ENCODE measurements at places on chromosomes 5 and 9.

GRCh38 chr5:34487159-34487879 lies 168.8 kb upstream of the RAI14 start:
- DNase-seq: no peak

DNA sequence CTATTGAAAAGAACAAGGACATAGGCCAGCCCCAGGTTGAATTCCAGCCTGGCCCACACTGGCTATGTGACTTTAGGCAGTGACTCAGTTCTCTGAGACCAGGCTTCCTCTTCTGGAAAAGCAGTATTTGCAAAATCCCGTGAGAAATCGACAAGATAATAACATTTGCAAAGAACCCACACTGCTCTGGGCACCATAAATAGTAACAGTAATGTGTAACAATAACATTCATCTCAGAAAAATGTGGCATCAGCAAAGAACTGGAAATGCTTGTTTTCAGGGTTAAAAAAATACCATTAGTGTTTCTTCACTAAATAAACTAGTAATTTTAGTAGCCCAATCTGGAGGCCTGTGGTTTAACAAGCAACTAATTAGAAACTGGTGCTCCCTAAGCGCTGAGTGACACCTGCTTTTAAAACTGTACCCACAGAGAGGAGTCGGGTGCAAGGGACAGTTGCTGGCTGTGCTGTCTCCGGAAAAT lies 148.4 kb downstream of the TTLL11 start:
- no peak for DNase-seq

DNA sequence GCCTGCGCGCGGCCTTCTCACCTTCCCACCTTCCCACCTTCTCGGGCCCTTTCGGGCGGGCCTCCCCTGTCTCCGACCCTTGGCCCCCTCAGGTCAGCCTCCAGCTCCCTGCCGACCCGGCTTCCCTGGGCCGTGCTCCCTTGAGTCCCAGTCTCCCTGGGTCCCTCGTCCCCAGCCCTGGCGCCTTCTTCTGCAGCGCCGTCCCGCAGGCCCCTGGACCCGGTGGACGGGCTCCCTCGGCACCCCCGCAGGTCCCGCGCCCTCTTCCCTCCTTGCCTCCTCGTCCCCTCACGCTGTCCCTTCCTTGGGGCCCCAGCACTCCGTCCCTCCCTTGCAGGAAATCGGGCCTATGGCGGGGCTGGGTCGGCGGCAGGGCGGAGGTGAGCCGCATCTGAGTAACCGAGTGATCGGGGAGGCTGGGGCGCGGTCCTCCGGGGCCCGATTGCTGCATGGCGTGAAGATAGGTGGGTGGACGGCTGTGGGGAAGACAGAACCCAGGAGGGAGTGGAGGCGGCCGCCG lies 7.6 kb downstream of the ARPC5L start:
- DNase-seq: peak; percentile 79

DNA sequence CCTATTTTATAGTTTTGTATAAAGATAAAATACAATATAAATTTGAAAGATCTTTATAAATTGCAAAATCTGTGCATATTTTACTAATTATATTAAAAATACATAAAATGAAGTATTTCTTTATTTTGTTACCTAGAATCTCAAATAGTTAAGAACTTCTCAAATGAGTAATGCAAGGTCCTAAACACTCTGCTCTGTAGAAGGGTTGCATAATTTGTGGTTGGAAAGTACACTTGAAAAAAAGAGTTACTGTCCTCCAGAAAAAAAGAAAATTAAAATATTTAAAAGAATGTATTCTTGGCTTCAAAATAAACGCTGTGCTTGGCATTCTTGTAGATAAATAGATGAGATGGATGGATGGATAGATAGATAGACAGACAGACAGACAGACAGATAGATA lies 428.8 kb upstream of the CDH6 start:
- DNase-seq: no peak

- DNase-seq: peak; percentile 93
Measured at GRCh38 chr9:132878695-132879456, at the start of gene SPACA9. Gene SPACA9 (plus strand): TSS chr9:132878898. CDS start chr9:132883948, 5,050 bp downstream.

DNA sequence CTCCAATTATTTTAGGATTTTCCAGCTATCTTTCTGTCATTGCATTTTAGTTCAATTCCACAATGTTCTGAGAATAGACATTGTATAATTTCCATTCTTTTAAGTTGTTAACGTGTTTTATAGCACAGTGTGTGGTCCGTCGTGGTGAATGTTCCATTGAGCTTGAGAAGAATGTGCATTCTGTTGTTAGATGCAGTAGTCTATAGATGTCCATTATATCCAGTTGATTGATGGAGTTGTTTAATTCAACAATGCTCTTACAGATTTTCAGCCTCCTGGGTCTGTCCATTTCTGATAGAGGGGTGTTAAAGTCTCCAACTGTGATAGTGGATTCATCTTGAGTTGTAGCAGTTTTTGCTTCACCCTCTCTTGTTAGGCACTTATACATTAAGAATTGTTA lies 1587.7 kb upstream of the NUDT12 start:
- no peak for DNase-seq

- no peak for DNase-seq
Measured at GRCh38 chr9:14687042-14687719, 6.1 kb downstream of the ZDHHC21 start.

DNA sequence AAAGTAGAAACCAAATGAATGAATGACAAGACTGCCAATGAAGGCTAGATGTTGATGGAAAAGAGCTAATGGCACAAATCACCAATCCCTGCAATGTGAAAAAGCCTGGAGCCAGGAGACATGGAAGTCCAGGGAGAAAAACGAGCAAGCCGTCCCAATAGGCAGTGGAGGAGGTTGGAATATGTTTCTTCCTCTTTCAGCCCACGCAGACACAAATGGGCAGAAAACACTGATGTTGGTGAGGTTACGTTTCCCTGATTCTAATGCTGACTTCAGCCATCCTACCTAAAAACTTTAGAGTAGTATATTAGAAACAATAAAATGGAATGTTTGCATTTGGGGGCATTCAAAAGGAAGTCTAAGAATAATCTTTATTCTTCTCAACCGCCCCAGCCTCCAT lies 23.9 kb upstream of the KIF2A start:
- no peak for DNase-seq

DNA sequence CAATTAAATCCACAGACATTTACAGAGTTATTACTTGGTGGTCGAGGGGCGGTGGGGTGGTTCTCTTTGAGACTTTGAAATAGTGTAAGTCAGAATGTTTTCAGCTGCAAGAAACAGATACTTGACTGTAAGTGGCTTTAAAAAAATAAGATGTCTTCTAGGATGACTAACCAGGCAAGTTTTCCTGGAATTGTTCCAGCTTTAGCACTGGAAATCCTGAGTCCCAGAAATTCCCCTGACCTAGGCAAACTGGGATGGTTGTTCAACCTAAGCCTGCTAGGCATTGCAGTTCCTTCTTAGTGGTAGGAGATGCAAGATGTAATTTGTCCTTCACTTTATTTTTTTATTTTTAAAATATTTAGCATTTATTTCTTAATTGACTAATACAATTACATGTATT lies 169.5 kb upstream of the POC5 start:
- DNase-seq: no peak

DNA sequence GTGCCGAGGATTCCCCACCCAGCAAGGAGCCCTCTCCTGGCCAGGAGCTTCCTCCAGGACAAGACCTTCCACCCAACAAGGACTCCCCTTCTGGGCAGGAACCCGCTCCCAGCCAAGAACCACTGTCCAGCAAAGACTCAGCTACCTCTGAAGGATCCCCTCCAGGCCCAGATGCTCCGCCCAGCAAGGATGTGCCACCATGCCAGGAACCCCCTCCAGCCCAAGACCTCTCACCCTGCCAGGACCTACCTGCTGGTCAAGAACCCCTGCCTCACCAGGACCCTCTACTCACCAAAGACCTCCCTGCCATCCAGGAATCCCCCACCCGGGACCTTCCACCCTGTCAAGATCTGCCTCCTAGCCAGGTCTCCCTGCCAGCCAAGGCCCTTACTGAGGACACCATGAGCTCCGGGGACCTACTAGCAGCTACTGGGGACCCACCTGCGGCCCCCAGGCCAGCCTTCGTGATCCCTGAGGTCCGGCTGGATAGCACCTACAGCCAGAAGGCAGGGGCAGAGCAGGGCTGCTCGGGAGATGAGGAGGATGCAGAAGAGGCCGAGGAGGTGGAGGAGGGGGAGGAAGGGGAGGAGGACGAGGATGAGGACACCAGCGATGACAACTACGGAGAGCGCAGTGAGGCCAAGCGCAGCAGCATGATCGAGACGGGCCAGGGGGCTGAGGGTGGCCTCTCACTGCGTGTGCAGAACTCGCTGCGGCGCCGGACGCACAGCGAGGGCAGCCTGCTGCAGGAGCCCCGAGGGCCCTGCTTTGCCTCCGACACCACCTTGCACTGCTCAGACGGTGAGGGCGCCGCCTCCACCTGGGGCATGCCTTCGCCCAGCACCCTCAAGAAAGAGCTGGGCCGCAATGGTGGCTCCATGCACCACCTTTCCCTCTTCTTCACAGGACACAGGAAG lies 120.2 kb downstream of the RGS3 start:
- DNase-seq: no peak

DNA sequence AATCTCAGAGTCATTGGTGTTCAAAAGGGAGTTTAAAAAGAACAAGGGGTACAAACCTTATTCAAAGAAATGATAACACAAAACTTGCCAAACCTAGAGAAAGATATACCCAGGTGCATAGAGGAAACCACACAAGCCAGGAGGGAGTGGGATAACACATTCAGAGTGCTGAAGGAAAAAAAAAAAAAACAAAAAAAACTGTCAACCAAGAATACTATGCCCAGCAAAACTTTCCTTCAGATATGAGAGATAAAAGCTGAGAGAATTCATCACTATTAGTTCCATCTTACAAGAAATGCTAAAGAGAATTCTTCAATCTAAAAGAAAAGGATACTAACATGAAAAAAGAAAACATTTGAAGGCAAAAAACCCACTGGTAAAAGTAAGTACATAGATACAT lies 11.5 kb upstream of the TESK1 start:
- no peak for DNase-seq

DNA sequence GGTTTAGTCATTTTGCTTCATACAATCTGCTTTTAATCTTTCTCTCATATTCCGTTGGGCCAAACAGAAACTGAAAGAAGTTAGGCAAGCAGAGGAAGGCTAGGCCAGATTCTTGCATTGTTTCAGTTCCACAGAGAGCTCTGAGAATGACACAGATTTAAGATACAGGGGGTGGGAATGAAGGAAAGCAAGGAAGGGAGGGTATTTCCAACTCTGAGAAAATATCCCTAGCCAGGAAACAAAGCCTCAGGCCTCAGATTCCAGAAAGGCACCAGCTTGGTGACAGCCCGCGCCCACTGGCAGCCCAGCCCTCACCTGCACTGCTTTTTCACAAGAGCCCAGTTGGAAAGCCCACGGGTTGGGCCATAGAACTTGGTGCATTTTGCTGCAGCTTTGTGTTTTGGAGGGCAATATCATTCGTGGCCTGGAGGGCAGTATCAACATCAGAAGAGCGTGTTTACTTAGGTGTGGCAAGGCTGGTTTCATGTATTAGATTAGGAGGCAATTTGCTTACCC lies 63.5 kb downstream of the ENC1 start:
- no peak for DNase-seq

- no peak for DNase-seq
Measured at GRCh38 chr9:82091610-82092009, 103.0 kb downstream of the SPATA31D1 start.

- DNase-seq: no peak
Measured at GRCh38 chr5:108524564-108524963, 142.7 kb upstream of the FBXL17 start.

DNA sequence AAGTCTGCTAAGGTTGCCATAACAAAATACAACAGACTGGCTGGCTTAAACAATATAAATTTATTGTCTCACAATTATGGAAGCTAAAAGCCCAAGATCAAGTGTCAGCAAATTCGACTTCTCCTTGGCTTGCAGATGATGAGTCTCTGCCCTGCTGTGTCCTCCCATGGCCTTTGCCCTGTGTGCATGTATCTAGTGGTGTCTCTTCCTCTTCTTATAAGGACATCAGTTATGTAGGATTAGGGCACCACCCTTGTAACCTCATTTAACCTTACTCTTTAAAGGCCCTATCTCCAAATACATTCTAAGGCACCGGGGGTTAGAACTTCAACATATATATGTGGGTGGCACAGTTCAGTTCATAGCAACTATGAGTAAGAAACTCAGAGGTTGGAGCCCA lies 157.9 kb upstream of the RASA1 start:
- DNase-seq: no peak

DNA sequence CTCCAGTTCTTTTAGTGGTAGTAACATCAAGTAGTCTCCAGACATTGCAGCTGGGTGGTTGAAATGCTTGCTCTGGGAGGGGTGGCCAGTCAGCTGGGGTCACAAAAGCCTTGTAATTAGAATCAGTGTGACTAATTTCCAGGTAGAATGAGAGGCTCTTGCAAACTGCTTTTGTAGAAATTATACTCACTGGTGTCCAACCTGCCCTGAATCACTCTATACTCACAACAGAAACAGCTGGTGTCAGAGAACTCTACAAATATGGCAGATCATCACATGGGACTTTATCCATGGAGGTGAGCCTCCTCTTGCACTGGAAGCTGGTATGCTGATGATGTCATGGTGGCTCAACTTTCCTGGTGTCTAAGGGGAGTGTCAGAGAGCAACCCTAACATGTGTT lies 71.3 kb downstream of the SH3TC2 start:
- DNase-seq: no peak

DNA sequence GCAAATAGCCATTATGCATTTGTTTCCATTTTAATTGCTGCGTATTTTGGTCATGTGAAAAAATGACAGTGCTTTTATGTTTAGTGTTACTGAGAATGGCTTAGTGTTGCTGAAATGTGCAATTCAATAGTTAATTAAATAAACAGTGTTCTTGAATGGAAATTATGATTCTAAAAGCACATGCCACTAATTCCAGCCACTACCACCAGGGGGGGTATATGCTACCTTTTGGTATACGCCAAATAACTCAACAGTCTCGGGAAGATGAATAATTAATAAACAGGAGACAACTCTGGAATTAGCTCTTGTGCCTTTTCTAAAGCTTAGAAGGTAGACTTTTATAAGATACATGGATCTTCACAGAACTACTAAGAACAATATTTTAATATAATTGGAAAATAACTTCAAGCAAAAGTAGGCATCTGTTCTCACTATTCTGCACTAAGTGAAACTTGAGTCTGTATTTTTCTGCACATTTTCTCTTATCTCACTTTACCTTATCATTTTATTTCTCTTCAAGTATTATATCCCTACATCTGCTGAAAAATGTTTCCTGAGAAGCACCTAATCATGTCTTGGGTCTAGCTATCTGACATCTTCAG lies 83.5 kb upstream of the MINAR2 start:
- peak; percentile 5 for DNase-seq

DNA sequence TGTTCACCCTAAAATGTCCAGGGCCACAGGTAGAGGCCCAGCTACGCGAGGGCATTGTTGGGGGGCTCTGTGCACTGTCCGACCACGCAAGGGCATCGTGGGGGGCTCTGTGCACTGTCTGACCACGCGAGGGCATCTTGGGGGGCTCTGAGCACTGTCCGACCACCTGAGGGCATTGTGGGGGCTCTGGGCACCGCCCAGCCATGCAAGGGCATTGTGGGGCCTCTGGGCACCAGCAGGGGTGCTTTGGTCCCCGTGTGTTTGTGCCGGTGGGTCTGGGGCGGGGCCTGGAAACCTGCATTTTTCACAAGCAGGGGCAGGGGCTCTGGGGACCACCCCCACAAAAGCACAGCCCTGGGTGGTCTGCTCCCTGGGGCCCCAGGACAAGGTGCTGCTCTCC lies 41.5 kb upstream of the RXRA start:
- DNase-seq: peak; percentile 53

GRCh38 chr5:130021876-130022275 lies 117.6 kb downstream of the CHSY3 start:
- no peak for DNase-seq

- DNase-seq: no peak
Measured at GRCh38 chr5:150320044-150320613, 17.4 kb upstream of the ARSI start.

- DNase-seq: no peak
Measured at GRCh38 chr5:111454776-111455175, 57.6 kb downstream of the STARD4 start.
